H9 (cell line): ENCODE measurements at places on chromosomes 4 and X. TPM values are rescaled to one million over a fixed set of nuclear protein-coding genes. Genes with fewer than 3 reads are reported as not detected.

GRCh38 chr4:163048447-163048846 is 118.2 kb downstream of the NAF1 start:
- no peaks in the 10 kb centered on the region for H3K27me3 ChIP-seq
- H3K36me3 ChIP-seq, result no peaks in the 10 kb centered on the region
- H3K4me3 ChIP-seq, result no peak overlapping the region
- H3K4me1 ChIP-seq, result no peaks in the 10 kb centered on the region
- DNase-seq, result peak; percentile 49

- H3K27me3 ChIP-seq, result no peaks in the 10 kb centered on the region
- no peaks in the 10 kb centered on the region for H3K36me3 ChIP-seq
- no peak overlapping the region; the same call in 2 of the 3 replicates for H3K4me3 ChIP-seq
- no peak for DNase-seq
These were observed 24.7 kb upstream of the FRYL start for GRCh38 chr4:48804584-48805301.

DNA sequence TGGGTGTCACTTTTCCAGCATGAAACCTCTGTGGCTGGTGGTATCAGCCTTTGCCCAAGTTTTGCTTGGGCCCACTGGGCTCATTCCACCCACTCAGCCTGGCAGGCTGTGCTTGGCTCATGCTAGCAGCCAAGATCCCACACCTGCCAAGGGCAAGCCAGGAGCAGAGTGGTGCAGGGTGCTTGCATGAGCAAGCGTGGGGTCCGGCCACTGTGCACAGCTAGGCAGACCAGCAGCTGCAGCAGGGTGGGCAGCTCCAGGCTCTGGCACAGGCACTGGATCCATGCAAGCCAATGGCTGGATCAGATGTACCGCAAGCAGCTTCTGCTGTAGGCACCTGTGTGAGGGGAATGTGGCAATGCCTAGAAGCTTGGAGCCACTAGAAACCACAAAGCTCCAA is 253.9 kb downstream of the SPOCK3 start:
- H3K4me3 ChIP-seq, result no peak overlapping the region
- no peaks in the 10 kb centered on the region for H3K36me3 ChIP-seq
- DNase-seq, result no peak
- no peaks in the 10 kb centered on the region for H3K27me3 ChIP-seq

- H3K27me3 ChIP-seq, result no peaks in the 10 kb centered on the region
- no peaks in the 10 kb centered on the region for H3K36me3 ChIP-seq
- H3K4me1 ChIP-seq, result peaks cover 2% of the 10 kb centered on the region; the same call in 1 of the 2 replicates
- DNase-seq, result no peak
- H3K4me3 ChIP-seq, result no peak overlapping the region
These were observed 228.4 kb upstream of the ZFP42 start for GRCh38 chr4:187767158-187767557.

CYLC1 gene
- not detected in 2 replicates for total RNA-seq

- no peak for DNase-seq
- H3K27ac ChIP-seq, result no peak overlapping the region
- H3K36me3 ChIP-seq, result peaks cover 38% of the 10 kb centered on the region
- H3K27me3 ChIP-seq, result no peaks in the 10 kb centered on the region
- no peak overlapping the region for H3K4me3 ChIP-seq
- H3K4me1 ChIP-seq, result peaks cover 2% of the 10 kb centered on the region; the same call in 1 of the 2 replicates
These were observed 48.3 kb downstream of the SEL1L3 start for GRCh38 chr4:25814301-25815136.

- H3K4me3 ChIP-seq, result no peak overlapping the region
- no peaks in the 10 kb centered on the region for H3K36me3 ChIP-seq
- peak; percentile 73 for DNase-seq
- peaks cover 7% of the 10 kb centered on the region; the same call in 1 of the 2 replicates for H3K4me1 ChIP-seq
These were observed 45.8 kb downstream of the SLC39A8 start for GRCh38 chr4:102299354-102300107.

DNA sequence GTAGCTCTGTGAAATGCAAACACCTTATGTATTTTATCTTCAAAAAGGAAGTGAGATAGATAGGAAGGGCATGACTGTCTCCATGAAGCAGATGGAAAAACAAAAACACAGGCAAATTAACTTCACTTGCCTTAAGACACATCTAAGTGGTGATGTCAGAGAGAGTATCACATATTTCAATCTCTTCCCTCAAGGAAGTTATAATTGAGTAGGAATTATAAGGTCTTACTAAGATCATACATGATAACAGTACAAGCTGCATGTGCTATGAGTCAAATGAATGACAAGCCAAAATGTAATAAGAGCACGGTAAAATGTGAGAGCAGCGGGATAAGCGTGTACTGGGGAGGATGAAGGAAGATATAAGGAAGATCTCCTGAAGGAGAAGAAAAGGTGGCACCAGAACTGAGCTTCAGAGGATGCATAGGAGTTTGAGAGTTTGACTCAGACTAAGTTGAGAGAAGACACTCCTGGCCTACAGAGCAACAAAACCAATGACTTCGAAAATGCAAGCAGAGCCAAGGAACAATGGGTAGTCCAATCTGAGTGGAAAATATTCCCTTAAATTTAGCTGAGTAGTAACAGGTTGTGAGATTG is 43.3 kb upstream of the GALNT7 start:
- 0 out of 2 replicates have a peak, but pooled peaks cover 2% of the 10 kb centered on the region for H3K4me1 ChIP-seq
- no peaks in the 10 kb centered on the region for H3K36me3 ChIP-seq
- no peaks in the 10 kb centered on the region for H3K27me3 ChIP-seq
- no peak overlapping the region for H3K4me3 ChIP-seq
- no peak overlapping the region for H3K27ac ChIP-seq
- no peak for DNase-seq

DNA sequence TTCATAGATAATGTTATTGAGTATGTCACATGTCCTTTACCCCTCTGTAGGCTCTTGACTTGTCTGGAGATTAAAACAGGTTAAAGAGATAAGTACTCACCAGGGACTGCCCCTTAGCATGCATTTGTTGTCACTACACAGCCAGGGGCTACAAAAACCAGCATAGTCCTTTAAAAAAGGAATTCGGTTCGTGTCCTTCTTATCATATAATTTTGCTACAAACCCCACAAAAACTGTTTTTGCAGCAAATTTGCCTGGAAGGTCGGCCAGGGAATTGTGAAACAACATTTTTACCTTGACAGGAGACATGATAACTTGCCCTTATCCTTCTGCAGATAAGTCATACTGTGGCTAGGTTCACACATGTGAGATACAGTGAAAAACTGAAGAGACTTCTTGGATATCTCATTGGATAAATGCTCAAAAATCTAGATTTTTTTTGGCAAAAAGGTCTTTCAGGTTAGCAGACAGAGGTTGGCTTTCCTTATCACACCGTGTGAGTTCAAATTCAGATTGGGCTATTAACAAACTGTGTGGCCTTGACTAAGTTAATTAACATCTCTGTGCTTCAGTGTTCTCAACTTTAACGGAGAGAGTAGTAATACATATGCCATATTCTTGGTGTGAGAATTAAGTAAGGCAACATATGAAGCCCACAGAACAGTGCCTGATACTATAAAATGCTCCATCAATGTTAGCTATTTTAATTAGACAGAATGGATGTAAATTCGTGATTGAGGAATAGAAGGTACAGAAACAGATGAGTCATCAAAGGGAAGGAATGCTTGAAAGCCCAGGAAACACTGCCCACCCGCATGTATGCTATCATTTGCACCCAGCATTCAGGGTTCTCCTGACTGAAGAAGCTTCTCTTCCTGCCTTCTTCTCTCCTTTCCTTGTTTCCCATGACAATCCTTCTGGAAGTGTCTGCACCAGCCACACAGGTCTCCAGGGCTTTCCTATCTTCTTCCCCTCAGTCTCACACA is 30.0 kb downstream of the FAM9C start:
- no peak for DNase-seq
- no peak overlapping the region for H3K4me3 ChIP-seq
- no peaks in the 10 kb centered on the region for H3K27me3 ChIP-seq
- peaks cover 2% of the 10 kb centered on the region; the same call in 1 of the 3 replicates for H3K36me3 ChIP-seq

GRCh38 chr4:110898290-110898689 is 275.4 kb upstream of the PITX2 start:
- no peak for DNase-seq
- H3K36me3 ChIP-seq, result no peaks in the 10 kb centered on the region
- no peak overlapping the region for H3K27ac ChIP-seq
- H3K4me3 ChIP-seq, result no peak overlapping the region

CT45A3 gene
- total RNA-seq, result not detected in 2 replicates

DNA sequence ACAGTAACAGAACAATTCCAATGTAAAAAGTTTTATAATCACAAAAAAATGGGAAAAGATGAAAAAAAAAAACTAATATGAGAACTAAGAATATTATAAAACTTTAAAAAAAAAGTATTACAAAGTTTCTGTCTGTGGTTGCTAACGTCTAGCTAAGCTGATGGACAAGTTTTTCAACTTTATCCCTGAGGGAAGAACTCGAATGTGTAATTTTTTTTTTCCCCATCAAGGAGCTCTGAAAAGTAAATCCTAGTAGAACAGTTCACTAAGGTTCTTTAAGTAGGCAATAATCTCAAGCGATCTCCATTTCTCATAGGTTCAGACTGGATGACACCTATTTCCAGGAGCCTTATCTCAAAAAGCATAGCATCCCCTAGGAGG is 14.2 kb downstream of the ADGRA3 start:
- no peaks in the 10 kb centered on the region for H3K27me3 ChIP-seq
- H3K36me3 ChIP-seq, result no peaks in the 10 kb centered on the region
- DNase-seq, result no peak
- peaks cover 20% of the 10 kb centered on the region for H3K4me1 ChIP-seq

UGT2B7 gene
- not detected in 2 replicates for total RNA-seq
